ENCODE measurements at places on chromosomes 16 and 17. TPM values are rescaled to one million over a fixed set of nuclear protein-coding genes. Genes with fewer than 3 reads are reported as not detected.

DNA sequence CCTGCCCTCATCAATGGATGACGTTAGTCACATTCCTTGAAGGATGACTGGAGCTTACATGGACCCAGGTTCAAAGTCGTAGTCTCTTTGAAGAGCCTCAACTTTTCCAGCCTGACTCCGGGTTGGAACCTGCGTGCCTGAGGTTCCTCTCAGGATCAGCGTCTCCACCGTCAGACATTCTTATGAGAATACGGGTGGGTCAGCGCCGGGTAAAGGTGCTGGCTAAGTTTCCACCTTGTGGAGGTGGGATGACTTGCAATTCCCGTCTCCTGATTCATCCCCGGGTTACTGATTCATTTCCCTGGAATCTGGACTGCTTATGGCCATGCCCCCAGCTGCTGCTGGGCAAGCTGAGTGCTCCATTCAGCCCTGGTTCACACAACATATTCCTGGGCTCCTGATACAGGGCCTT lies 38.9 kb upstream of the CMIP start:
- no peak overlapping the region for H3K4me3 ChIP-seq
- no peaks in the 10 kb centered on the region for H3K36me3 ChIP-seq
- H3K27me3 ChIP-seq, result no peaks in the 10 kb centered on the region
- H3K27ac ChIP-seq, result no peak overlapping the region

- H3K4me3 ChIP-seq, result no peak overlapping the region
- no peak overlapping the region for H3K27ac ChIP-seq
- H3K27me3 ChIP-seq, result no peaks in the 10 kb centered on the region
- peaks cover 4% of the 10 kb centered on the region for H3K4me1 ChIP-seq
- no peak for DNase-seq
Measured at GRCh38 chr16:12391956-12392355, 411.7 kb downstream of the CPPED1 start.

The SPN gene
- 0.31 TPM for total RNA-seq

DNA sequence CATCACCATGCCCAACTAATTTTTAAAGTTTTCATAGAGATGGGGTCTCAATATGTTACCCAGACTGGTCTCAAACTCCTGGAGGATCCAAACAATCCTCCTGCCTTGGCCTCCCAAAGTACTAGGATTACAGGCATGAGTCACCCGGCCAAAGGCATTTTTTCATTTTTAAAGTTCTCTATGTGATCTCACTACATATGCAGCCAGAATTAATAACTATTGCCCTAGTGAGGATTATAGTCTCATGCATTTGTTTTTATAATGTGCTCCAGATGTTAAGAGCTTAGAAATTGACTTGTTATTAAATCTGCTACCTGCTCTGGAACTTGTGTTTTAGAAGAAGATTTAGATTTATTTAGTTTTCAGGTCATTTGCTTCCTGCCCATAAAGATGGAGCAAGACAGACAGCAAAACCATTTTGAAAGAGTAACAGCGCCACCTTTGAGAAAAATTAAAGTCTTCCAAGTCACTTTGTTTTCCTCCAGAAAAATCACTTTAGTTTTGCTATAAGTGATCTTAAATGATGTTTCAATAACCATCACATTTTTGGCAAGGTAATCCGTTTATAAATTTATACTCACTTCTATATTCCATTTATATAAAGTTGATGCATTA lies 79.5 kb downstream of the CA4 start:
- H3K4me3 ChIP-seq, result no peak overlapping the region
- DNase-seq, result peak; percentile 32
- H3K36me3 ChIP-seq, result peaks cover 7% of the 10 kb centered on the region
- no peaks in the 10 kb centered on the region for H3K27me3 ChIP-seq
- no peaks in the 10 kb centered on the region for H3K4me1 ChIP-seq

The AGRP gene
- total RNA-seq, result not detected

DNA sequence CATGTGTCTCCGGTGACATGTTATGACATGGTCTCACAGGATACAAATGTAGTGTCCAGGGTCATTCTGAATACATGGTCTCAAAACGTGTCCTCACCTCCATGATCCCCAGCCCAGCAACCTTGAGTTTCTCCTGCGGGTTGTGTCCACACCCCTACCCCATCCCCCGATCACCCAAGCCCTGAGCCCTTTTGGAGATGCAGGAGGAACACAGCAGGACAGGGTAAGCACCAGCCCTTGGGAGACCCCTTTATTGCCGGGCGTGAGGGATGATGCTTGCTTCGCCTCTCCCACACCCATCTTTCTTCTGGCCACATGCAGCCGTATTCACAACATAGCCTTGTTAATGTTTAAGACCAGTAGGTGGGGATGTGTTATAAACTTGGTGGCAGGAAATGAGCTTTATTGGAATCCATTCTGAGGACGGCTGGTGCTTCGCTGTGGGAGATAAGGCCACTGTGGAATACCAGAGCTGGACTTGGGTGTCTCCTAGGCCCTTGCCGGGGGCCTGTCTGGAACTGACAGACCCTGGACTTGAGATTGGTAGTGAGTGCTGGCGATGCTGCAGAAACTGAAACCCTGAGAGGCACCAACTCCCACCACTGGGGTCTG lies 5.5 kb downstream of the TMEM132E start:
- peaks cover 68% of the 10 kb centered on the region for H3K27me3 ChIP-seq

The NEUROD2 gene
- total RNA-seq, result not detected

DNA sequence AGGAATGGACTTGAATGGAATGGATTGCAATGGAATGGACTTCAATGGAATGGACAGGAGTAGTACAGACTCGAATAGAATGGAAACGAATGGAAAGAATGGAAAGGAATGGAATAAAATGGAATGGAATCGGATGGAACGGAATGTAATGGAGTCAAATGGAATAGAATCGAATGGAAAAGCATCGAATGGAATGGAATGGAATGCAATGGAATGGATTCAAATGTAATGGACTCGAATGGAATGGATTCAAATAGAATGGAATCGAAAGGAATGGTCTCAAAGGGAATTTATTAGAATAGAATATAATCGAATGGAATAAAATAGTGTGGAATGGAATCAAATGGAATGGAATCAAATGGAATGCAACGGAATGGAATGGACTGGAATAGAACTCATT lies 484.9 kb upstream of the WSB1 start:
- H3K4me3 ChIP-seq, result no peak overlapping the region
- H3K4me1 ChIP-seq, result no peaks in the 10 kb centered on the region
- no peak overlapping the region for H3K27ac ChIP-seq
- DNase-seq, result peak; percentile 3
- H3K27me3 ChIP-seq, result no peaks in the 10 kb centered on the region
- no peaks in the 10 kb centered on the region for H3K36me3 ChIP-seq

The SOX9 gene
- 2.8 TPM for total RNA-seq

DNA sequence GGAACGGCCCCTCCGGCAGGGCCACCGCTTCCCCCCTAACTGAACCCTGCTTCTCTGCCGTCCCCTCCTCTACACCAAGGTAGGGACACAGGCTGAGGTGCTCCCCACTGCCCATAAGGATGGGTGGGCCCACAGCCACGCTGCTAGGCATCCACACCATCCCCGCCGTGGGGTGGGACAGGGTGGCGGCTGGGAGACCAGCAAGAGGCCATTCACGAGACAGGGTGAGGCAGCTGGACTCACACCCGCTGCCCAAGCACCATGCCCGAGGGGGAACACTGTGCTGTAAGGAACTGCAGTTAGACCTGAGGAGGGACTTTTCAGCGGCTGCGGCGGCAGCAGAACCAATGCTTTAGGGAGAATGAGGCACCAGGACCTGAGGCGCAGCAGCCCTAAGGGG lies 47.5 kb upstream of the RRN3 start:
- no peak for DNase-seq
- H3K36me3 ChIP-seq, result no peaks in the 10 kb centered on the region
- H3K27me3 ChIP-seq, result no peaks in the 10 kb centered on the region

The ABCA10 gene
- total RNA-seq, result 10.2 TPM

The ZSCAN10 gene
- 0.13 TPM for total RNA-seq

DNA sequence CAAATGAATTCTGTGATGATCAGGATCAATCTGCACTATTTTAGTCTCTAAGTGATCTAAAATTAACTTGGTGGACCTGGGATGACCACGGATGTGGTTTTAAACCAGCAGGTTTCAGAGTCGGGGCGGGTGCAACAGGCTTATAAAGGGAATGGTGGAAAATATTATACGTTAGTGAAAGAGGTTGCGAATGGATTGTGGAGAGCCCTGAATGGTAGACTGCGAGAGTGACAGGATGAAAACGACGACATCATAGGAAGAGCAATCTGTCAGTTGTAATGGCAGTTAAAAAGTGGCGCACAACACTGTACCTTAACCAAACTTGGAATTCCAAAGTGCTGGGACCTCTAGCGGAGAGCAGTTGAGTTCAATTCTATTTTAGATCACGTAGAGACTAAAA lies 1.2 kb upstream of the CYB5B start:
- H3K4me1 ChIP-seq, result peaks cover 6% of the 10 kb centered on the region
- no peak overlapping the region for H3K27ac ChIP-seq
- H3K27me3 ChIP-seq, result no peaks in the 10 kb centered on the region

The SOST gene
- not detected for total RNA-seq

DNA sequence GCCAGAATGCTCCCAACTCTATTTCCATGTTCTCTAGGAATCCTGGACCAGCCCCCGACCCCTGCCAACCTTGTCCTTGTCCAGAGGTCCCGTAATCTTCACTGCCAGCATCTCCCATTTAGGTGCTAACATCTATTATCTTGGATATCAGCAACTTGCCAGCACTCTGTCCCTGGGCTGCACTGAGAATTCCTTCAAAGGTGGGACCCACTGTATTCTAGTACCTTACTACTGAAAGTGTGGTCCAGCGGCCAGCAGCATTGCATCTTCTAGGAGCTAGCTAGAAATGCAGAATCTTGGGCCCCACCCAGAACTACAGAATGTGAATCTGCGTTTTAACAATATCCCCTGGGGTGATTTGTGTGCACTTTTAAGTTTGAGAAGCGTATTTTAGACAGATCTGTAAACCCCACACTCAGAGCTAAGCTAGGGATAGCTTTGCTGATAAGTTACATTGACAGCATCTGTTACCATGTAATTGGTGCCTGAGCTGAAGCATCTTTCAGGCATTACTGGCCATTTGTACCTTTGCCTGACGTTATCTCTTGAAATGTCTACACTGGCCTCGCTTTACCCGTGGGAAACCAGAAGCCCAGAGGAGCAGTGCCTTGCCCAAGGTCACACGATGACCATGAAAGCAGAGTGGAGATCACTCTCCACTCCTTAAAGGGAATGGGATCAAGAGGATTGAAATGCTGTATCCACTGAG lies 8.3 kb downstream of the ABAT start:
- peaks cover 13% of the 10 kb centered on the region for H3K4me1 ChIP-seq
- no peaks in the 10 kb centered on the region for H3K36me3 ChIP-seq
- no peaks in the 10 kb centered on the region for H3K27me3 ChIP-seq
- no peak overlapping the region for H3K27ac ChIP-seq
- no peak for DNase-seq

The PIRT gene
- 0.04 TPM for total RNA-seq

The C17orf107 gene
- total RNA-seq, result 2.8 TPM

- no peak overlapping the region for H3K4me3 ChIP-seq
- H3K27ac ChIP-seq, result no peak overlapping the region
- H3K36me3 ChIP-seq, result no peaks in the 10 kb centered on the region
Measured at GRCh38 chr16:20303012-20303411, 24.3 kb downstream of the GP2 start.

The SLC25A10 gene
- total RNA-seq, result 4.3 TPM

GRCh38 chr16:19542138-19542821 lies 13.2 kb upstream of the VPS35L start:
- no peaks in the 10 kb centered on the region for H3K27me3 ChIP-seq
- H3K4me1 ChIP-seq, result no peaks in the 10 kb centered on the region
- DNase-seq, result no peak
- peaks cover 37% of the 10 kb centered on the region for H3K36me3 ChIP-seq
- H3K27ac ChIP-seq, result no peak overlapping the region
- H3K4me3 ChIP-seq, result no peak overlapping the region

DNA sequence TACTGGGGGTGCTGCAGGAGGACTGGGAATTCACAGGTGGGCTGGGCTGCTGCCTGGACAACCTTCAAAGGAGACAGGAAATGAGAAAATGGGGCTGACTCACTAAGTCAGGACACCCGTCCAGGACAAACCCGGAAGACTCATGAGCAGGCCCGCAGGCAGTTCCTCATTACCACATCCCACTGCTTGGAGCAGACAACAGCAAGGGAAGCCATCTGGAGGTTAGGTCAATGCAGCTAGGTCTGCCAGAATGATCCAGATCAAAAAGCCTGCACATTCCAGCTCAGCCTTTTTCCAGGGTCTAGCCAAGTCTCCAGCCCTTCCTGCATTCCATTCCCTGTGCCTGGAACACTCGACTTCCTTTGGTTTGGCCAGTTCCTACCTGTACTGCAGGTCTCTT lies 536.5 kb upstream of the CDH11 start:
- no peak overlapping the region for H3K4me3 ChIP-seq
- H3K4me1 ChIP-seq, result peaks cover 21% of the 10 kb centered on the region
- DNase-seq, result peak; percentile 79
- H3K27me3 ChIP-seq, result peaks cover 9% of the 10 kb centered on the region

The CDH11 gene
- total RNA-seq, result 114 TPM
